Stimulated activated CD4-positive, alpha-beta T cell treated with anti-CD3 and anti-CD28 coated beads, Interleukin-4, amount 100 ng/mL, for 48 hours (primary cell): ENCODE measurements at places on chromosomes 7 and 10.

- DNase-seq = no peak
Observed at GRCh38 chr7:140621401-140622021, 19.1 kb downstream of the DENND2A start.

DNA sequence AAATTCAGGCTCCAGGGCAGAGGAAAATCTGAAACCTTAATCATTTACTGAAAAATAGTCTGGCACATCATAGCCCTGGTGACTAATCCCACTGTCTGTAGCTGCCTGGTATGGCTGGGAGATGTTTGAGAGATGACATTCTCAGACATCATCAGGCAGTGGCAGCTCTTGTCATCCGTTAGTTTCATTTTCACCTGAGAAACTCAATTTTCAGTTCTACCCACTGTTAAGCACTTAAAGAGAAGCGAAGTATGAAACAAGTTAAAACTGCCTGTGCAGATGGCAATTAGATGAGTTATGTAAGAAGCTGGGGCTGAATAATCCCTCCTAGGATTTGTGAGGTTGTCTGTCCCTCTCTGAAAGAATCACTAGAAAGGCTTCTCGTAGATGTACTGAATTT lies 150.2 kb downstream of the NSUN6 start:
- peak; percentile 1 for DNase-seq

GRCh38 chr7:23373151-23374004 lies 74.2 kb downstream of the MALSU1 start:
- peak; percentile 15 for DNase-seq

- no peak for DNase-seq
Observed at GRCh38 chr10:11089272-11089671, 71.6 kb downstream of the CELF2 start.

GRCh38 chr7:90502539-90502938 lies 33.1 kb downstream of the PTTG1IP2 start:
- no peak for DNase-seq

DNA sequence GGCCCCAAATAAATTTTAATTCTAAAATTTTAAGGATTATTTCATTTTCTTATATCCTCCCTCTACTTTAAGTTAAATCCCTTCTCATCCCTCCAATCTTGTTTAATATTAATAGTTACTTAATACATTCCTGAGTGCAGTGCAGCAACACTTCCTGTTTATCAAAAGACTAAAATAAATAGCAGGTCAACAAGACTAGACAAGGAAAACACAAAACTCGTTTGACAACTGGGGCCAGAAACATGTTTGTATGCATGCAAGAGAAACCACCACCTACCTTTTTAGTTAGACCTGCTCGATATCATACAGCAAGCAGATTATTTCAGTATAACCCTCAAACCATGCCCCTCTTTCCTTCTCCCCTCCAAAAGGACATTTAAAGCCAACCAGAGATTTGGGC lies 95.8 kb downstream of the PARD3 start:
- DNase-seq = no peak

DNA sequence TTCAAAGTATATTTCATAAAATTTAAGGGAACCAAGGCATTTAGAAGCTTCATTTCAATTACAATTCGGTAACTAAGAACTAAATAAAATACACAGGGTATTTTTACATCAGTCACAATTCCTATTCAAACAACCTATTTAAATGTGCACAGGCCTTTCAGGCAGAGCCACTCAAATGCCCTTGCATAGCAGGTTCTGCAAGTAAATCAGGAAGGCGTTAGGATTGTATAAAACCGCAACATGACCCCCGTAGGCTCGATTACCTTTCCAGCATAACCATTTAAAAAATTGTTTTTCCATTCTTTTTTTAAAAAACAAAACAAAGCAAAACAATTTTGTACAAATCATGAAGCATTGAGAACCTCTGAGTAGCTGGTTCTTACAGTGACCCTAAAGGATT lies 289.9 kb upstream of the SP8 start:
- DNase-seq = no peak

- DNase-seq = no peak
Observed at GRCh38 chr7:14432924-14433323, 443.5 kb upstream of the ETV1 start.

DNA sequence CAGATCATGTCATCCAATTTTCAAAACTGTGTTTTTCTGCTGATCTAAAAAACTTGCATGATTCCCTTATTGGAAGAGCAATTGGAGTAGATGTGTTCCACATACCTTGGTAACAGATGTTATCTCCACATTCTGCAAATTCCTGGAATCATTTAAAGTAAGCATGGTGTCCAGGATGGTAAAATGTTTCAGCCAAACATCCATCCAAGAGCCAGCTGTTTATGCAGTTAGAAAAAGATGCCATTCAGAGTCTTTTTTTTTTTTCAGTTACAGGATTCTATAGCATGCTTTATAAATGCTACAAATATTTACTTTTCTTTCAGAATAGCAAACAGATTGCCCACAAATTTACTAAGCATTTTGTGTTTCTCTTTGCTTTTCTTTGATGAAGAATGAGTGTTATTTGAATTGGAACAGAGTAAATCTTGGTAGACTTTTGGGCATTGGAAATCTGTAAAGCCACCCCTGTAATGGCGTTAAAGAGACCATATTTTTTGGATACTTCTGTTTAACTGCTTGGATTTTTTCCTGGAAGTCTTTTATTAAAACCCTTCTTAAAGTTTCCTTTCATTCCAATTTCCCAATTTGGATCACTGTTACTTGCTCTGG lies 149.8 kb downstream of the GNAT3 start:
- no peak for DNase-seq

DNA sequence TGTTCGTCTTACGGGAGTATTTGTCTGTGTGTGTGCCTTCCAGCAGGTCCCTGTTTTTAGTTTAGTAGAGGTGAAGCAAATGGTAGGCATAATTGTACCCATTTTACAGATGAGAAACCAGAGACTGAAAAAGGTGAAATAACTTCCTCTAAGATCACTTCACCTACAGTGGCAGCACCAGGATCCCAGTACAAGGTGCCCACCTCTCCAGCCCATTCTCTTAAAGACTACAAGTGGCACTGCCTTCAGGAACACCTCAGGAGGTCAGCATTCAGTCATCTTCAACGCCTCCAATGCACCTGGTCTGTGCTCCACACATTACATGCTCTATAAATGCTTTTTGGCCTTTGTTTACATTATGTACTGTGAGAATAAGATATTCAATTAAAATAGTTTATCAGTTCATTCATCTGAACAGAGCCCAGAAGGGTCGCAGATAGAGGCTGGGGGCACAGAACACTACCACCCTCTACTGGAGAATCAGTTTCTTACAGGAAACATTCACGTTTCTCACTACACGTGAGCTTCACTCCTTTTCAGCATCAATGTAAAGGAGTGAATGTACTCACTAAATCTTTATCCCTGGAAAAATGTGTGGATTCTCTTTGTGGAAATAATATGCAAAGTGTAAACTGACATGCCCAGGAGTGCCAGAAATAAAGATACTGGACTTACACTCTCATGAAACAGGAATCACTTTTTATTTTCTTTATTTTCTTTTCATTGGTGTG lies 45.5 kb upstream of the ABLIM1 start:
- DNase-seq = no peak
